ENCODE measurements at places on chromosomes 12 and 14. TPM values are rescaled to one million over a fixed set of nuclear protein-coding genes. Genes with fewer than 3 reads are reported as not detected.

The EPS8 gene
- 2.1 TPM for total RNA-seq

- DNase-seq = no peak
- peaks cover 27% of the 10 kb centered on the region for H3K4me1 ChIP-seq
- H3K36me3 ChIP-seq = no peaks in the 10 kb centered on the region
- H3K4me3 ChIP-seq = no peak overlapping the region
These were observed 116.6 kb upstream of the HIF1A start for GRCh38 chr14:61578745-61579144.

DNA sequence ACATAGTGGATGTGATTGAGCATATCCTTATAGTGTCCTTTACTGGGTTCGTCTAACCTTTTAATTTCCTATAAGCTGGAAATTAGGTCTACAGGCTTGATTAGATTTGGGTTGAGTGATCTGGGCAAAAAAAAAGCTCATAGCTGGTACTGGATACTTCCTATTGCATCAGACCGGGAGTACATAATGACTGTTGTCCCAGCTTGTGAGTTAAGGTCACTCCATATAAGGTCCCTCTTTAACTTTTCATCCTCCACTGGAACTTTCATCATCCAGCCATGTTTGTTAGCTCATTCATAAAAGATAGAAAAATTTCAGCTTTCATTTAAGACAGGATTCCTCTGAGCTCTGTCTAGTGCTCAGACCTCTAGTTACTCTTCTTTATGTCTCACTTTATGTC, 80.8 kb downstream of the C14orf132 start:
- no peak overlapping the region for H3K4me3 ChIP-seq
- no peaks in the 10 kb centered on the region for H3K27me3 ChIP-seq
- no peak for DNase-seq
- no peak overlapping the region for H3K27ac ChIP-seq

The SPTSSA gene
- total RNA-seq = 13.5 TPM

GRCh38 chr12:132597333-132598316, 12.8 kb downstream of the LRCOL1 start:
- H3K4me3 ChIP-seq = peak overlapping the region; percentile 77
- H3K36me3 ChIP-seq = no peaks in the 10 kb centered on the region
- no peak overlapping the region for H3K27ac ChIP-seq
- H3K27me3 ChIP-seq = peaks cover 78% of the 10 kb centered on the region
- DNase-seq = no peak

- H3K27me3 ChIP-seq = no peaks in the 10 kb centered on the region
- no peaks in the 10 kb centered on the region for H3K4me1 ChIP-seq
- H3K27ac ChIP-seq = no peak overlapping the region
- H3K4me3 ChIP-seq = no peak overlapping the region
- peaks cover 2% of the 10 kb centered on the region for H3K36me3 ChIP-seq
- DNase-seq = no peak
These were observed 74.3 kb downstream of the MAP3K9 start for GRCh38 chr14:70735043-70735442.

Measured in activated naive CD8-positive, alpha-beta T cell treated with anti-CD3 and anti-CD28 coated beads for 36 hours (primary cell).